ENCODE measurements at places on chromosomes 7 and 10.

DNA sequence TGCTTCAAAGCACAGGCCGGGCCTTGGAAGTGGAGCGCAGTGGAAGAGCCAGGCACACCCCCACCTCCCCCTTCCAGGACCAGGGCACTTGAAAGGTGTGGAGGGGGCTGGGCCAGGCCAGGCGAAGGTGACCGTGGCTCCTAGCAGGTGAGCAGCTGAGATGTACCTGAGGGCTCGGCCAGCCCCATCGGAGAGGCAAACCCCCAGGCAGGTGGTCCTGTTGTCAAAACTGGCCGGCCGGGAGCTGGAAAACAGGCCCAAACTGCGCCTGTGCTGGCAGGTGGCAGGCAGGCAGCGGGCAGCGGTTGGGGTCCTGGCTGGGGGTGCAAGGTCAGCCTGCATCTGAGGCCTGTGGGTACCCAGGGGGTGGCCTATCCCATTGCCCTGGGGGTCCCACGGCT is 96.4 kb upstream of the DNAAF5 start:
- H3K36me3 ChIP-seq, result peaks cover 1% of the 10 kb centered on the region
- H3K4me3 ChIP-seq, result no peak overlapping the region
- H3K27me3 ChIP-seq, result no peaks in the 10 kb centered on the region
- H3K27ac ChIP-seq, result no peak overlapping the region
- no peak for DNase-seq
- no peaks in the 10 kb centered on the region for H3K4me1 ChIP-seq

DNA sequence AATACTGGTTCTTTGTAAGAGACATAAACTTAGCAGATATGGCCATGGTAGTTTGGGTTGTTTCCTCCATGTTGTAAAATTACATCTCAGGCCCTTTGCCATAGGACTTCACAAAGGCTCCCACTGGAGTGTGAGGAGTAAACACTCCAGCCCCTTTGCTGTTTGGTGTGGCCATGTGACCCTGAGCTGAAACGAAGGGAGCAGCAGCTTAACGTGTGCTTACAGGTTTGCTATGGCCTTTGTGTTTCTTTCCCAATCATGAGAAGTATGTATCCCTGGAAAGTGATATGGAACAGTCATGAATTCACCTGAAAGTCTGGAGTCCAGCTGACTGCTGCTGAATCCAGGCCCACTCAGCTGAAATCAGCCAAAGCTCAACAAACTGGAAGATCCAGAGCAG is 23.8 kb upstream of the SFTPA1 start:
- no peak overlapping the region for H3K4me3 ChIP-seq
- H3K36me3 ChIP-seq, result no peaks in the 10 kb centered on the region
- H3K4me1 ChIP-seq, result no peaks in the 10 kb centered on the region
- H3K27ac ChIP-seq, result no peak overlapping the region
- H3K27me3 ChIP-seq, result peaks cover 68% of the 10 kb centered on the region

GRCh38 chr7:80216996-80217842 is 82.6 kb downstream of the GNAI1 start:
- no peak overlapping the region for H3K27ac ChIP-seq
- H3K4me1 ChIP-seq, result peaks cover 11% of the 10 kb centered on the region
- no peak overlapping the region for H3K4me3 ChIP-seq
- no peak for DNase-seq

GRCh38 chr10:83930-84530 is 34.9 kb upstream of the TUBB8 start:
- H3K36me3 ChIP-seq, result no peaks in the 10 kb centered on the region
- H3K4me1 ChIP-seq, result no peaks in the 10 kb centered on the region
- no peak overlapping the region for H3K4me3 ChIP-seq
- DNase-seq, result no peak
- no peak overlapping the region for H3K27ac ChIP-seq

DNA sequence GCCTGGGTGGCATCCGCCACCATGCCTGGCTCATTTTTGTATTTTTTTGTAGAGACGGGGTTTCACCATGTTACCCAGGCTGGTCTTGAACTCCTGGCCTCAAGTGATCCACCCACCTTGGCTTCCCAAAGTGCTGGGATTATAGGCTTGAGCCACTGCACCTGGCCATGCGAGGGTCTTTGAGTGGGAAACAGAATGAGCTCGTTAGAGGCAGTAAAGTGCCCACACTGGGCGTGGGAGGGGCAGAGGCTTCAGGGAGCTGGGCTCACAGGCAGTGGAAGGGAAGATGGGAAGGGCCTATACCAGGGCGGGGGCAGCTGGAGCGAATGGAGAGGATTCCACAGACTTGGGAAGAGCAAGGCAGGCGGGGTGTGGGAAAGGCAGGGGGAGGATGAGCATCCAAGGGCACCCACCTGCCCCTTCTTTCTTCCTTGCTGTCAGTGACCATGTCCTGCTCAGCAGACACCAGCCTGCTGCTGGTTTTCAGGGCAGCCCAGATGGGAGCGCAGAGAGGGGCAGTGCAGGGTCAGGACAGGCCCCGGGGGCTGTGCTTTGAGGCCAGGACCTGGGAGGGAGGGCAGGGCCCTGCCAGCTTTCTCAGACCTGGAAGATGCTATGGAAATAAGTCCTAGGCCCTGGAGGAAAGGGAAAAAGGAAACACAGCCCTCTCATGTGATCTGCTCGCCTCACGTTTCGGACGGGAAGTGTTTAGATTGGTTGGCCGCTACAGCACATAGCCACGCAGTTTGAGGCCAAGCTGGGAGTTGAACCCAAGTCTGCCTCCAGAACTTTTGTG is 4.2 kb downstream of the FZD9 start:
- DNase-seq, result no peak
- peaks cover 24% of the 10 kb centered on the region for H3K4me1 ChIP-seq
- H3K4me3 ChIP-seq, result no peak overlapping the region
- no peaks in the 10 kb centered on the region for H3K27me3 ChIP-seq

- H3K4me1 ChIP-seq, result peaks cover 64% of the 10 kb centered on the region
- peak overlapping the region; percentile 87 for H3K27ac ChIP-seq
- DNase-seq, result no peak
- peaks cover 4% of the 10 kb centered on the region for H3K36me3 ChIP-seq
- H3K27me3 ChIP-seq, result no peaks in the 10 kb centered on the region
Observed at GRCh38 chr7:2527505-2528467, 8.2 kb downstream of the LFNG start.

DNA sequence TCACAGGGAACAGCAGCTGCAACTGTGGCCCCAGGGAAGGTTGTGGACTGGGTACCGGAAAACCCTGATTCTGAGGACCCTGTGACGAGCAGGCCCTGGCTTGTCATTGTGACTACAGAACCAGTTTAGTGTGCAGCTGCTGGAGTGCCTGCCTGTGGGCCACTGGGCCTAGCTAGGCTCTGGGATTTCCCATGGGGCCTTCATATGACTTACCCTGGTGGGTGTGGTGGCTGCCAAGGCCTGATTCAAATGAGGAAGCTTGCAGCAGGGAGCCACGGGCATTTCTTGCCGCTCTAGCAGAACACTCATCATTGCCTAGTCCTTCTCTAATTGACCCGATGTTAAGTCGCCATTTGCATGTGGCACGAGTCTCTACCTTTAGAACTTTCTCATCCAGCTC is 14.7 kb upstream of the CAMK2G start:
- H3K4me1 ChIP-seq, result peaks cover 80% of the 10 kb centered on the region
- no peaks in the 10 kb centered on the region for H3K36me3 ChIP-seq
- peak overlapping the region; percentile 94 for H3K27ac ChIP-seq
- no peak overlapping the region for H3K4me3 ChIP-seq
- no peaks in the 10 kb centered on the region for H3K27me3 ChIP-seq

Measured in osteocyte (in vitro differentiated cells).